Fibroblast of the aortic adventitia (primary cell): ENCODE measurements at places on chromosomes 6 and 20.

- DNase-seq, result no peak
Measured at GRCh38 chr6:163444077-163444476, 29.6 kb downstream of the QKI start.

DNA sequence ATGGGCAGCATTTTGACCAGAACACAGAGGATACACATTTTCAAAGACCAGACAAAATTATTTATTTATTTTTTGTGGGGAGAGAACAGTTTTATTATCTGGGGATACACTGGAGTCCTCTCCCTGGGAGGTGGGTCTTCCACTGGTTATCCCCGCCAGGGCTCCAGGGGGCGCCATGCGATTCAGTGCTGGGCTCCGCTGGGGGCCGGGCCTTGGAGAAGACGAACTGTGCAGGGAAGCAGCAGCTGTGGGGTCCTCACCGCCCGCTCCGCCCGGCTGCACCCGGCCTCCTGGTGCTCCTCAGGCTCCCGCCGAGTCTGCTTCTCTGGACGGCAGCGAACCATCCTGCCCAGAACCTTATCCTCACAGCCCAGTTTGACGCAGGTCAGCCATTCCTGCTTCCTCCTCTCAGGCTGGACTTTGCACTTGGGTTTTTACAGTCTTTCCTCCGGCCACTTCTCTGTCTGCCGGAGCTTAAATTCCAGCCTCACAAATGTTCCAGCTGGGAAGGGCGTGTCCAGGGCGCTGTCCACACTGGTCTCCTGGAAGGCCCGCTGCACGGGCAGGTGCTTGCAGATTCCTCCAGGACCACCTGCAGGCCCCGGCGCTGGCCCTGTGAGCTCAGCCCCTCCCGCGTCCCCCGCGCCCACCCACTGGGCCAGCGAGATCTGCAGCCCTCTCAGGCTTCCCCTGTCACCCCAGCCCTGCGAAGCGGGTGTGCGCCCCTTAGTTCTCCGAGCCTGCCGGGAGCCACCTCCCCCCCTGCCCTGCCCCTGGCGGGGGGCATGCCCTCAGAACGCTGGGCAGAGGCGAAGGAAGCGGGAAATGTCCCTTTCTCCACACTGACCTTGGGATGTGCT, 1830.0 kb upstream of the DEFB115 start:
- DNase-seq, result no peak

GRCh38 chr6:133697666-133698065, 191.2 kb upstream of the TCF21 start:
- peak; percentile 39 for DNase-seq

DNA sequence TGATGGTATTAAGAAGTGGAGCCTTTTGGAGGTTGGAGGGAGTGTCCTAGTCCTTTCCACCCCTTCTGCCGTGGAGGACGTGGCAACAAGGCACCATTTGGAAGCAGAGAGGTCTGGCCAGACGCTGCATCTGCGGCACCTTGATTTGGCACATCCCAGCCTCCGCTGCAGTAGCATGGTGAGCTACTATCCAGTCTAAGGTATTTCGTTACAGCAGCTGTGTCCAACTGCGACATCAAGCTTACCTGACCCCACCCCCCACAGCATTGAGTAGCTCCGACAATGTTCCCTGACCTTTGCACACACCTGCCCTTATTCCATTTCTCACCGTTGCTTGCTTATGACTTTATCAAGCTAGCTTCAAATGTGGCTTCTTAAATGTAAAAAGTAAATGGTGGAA, 29.8 kb upstream of the SYNJ2 start:
- no peak for DNase-seq

DNA sequence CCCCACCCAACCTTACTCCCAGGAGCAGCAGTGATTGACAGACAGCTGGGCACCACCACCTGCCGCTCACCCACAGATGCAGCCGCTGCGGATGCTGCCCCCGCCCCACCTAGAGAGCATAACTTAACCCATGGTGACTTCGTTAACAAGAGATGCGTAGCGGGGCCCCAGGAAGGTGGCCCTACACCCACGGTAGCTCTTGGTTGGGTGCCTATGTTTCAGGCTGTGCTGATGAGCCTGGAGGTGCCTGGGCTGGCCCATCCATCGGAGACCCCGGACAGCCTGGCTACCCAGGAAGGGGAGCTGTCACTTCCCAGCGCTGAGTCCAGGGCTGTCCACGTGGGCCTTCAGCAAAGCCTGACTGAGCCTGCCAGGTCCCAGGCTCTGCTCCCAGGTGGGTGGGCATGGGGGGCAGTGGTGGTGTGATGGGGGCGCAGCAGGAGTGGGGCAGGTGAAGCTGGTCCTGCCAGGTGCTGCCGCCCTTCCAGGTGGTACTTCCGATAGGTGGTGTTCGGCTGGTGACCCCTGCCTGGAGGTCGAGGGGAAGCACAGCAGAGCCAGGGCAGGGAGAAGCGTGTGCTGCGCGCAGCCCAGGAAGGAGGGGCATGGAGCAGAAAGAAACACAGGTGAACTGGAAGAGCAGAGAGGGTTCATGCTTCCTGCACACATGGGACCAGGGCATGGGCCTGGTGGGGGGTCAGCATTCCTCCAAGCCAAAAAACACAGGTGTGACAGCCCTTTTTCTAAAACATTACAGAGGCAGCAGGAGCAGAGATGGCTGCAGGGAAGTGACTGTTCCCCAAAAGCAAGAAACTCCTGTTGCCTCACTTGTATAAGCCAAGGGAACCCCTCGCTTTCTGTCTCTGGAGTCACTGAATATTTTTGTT, 56.9 kb downstream of the SYNJ2 start:
- DNase-seq, result no peak

DNA sequence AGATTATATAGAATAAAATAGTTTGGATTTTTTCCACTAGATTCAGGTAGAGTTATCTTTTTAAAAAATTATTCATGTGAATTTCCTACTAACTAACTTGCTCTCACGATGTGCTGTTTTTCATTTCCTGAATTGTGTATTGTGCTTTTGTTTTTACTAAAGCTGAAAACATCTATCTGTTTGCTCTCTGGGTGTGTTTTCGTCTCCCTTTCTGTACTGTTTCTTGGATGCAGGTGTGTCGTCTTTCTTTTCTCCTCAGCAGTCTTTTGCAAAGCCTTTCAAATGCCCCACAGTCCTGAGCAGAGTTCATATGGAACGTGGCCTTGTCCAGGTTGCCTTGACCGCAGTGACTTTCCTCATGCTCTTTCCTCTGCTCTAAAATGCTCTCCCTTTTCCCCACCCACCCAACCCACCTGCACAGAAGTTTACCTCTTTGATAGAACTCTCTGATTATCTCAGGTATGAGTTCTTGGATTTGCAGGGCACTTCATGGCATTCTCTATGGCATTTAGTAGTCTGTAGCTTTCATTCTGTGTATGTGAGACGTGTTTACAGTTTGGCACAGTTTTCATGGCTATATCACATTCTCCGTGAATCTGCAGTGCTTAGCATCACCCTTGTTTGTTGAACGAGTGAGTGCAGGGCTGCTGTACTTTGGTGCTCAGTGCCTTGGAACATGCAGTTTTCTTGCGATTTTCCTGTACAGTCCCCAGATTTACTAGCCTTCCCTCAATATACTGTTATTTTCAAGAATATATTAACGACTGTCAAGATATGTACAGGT, 77.1 kb downstream of the FARS2 start:
- no peak for DNase-seq

GRCh38 chr6:3380344-3381232, 76.3 kb downstream of the SLC22A23 start:
- DNase-seq, result no peak

GRCh38 chr6:73174646-73175045, 50.6 kb downstream of the KHDC1L start:
- no peak for DNase-seq

GRCh38 chr6:111270121-111270520, 182.8 kb downstream of the SLC16A10 start:
- DNase-seq, result no peak
